NCI-H1436 (cell line): ENCODE measurements at places on chromosomes 12 and 14.

- no peak for DNase-seq
These were observed 24.3 kb downstream of the PPP1CC start for GRCh38 chr12:110718222-110718908.

DNA sequence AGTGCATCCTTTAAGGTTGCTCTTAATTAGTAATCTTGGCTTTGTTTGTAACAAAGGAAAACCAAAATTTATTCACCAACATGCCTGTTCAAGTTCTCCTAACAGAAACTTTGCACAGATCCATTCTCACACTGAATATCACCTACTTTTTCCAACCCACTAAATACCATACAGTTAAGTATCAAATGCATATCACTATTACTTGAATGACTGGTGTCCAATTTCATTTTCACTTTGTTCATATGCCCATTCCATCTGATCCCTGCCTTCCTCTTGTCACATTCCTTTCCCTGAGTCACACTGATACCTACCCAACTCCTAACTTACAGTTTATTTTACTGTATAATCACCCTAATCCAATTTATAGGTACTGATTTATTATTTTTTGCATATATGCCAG is 286.4 kb downstream of the NELL2 start:
- no peak for DNase-seq

DNA sequence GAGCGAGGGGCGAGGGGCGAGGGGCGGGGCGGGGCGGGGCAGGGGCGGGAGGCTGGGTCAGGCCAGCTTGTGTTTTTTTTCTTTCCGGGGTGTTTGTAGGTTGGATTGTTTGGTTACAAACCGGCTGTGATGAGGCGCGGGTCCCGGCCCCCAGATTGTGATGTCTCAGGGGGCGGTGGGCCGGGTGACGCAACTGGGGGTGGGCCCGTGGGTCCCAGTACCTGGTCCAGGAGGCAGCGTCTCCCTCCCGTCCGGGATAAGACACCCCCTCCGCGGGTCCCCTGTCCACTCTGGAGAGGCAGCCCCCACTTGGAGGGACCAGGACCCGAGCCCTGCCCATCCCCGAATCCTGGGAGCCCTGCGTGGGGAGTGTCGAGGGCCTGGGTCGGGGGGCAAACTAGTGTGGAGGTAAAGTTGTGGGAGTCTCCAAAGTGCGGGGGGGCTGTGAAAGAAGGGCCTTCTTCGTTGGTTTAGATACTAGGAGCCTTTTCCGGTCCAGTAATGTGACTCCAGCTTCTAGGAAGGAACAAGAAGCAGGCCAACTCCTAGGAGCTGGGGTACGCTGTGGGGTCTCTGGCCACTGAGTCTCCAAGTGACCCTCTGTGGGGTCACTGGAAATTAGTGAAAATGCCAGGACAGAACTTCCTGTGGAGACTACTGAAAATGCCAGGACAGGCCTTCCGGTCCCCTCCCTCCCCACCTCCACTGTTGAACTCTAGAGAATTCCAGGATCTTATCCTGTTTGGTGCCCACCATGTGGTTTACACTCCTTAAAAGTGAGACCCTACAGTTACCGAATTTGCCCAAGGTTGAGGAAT is 579 bp upstream of the CLMN start:
- DNase-seq, result peak; percentile 48

GRCh38 chr14:104974146-104974541 is 4.0 kb downstream of the AHNAK2 start:
- no peak for DNase-seq
